Suppressor macrophage treated with lipopolysaccharide for 1 hour (primary cell): ENCODE measurements at places on chromosomes 5 and 9.

DNA sequence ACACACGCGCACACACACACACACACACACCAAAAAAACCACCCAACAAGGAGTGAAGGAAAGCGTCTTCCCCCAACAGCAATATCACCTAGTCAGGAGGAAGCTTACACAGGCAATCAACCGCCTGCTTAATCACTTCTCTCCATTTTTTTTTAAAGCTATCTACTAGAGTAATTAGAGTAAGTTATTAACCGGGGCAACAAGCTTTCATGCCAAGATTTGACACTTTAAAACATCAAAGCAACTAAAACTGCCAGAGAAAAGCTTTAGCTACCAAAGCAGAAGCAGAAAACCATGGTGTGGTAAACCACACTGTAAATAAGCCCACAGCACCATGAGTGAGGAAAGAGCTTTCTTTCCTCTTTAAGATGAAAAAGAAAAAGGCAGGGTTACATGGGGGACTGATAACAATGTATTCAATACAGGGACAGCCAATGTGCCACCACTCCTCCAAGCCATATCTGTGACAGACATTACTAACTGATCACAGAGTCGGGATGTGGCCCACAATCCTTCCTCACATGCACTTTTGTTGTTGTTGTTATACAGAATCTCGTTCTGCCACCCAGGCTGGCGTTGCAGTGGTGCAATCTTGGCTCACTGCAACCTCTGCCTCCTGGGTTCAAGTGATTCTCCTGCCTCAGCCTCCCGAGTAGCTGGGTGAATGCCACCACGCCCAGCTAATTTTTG is 282.1 kb downstream of the CRB2 start:
- DNase-seq: peak; percentile 19

DNA sequence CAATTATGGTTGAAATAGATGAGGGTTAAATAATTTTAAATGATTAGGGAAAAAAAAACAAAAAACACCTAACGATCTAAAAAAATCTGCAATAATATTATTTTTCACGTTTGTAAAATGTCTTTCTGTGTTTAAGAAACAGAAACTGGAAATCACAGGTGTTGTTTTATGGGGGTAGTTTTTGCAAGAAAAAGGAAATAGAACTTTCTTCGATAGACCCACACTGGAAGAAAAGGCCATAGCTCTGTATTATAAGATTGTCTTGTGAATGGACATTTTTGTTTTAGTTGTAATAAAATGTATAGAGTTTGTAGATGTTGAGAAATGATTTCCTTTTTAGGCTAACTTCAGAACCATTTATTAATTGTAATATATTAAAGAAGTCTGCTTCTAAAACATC is 5.5 kb downstream of the CSNK1G3 start:
- DNase-seq: no peak

GRCh38 chr5:163772644-163773043 is 267.2 kb downstream of the MAT2B start:
- DNase-seq: no peak

- peak; percentile 54 for DNase-seq
Measured at GRCh38 chr5:177368869-177369644, 11.3 kb downstream of the RGS14 start.

- no peak for DNase-seq
Measured at GRCh38 chr5:170327829-170328228, 30.3 kb upstream of the LCP2 start.

GRCh38 chr9:105320568-105320967 is 76.1 kb downstream of the SLC44A1 start:
- no peak for DNase-seq

DNA sequence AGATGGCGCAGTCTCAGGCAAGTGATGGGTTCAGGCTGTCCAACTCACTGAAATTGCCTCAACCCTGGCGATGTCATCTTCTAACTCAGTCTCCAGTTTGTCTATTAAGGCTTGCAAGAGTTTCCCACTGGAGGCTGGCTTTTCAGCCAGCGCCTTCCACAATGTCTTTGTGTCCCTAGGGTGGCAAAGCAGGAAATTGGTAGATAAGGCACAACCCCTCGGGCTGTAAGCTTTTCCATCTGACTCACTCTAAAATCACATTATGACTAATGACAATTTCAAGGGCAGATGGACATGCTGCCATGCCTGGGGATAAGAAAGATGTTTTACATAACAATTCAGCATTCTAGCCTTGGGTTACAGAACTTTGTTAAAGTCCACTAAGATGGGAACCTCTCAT is 61.9 kb downstream of the MROH2B start:
- no peak for DNase-seq

DNA sequence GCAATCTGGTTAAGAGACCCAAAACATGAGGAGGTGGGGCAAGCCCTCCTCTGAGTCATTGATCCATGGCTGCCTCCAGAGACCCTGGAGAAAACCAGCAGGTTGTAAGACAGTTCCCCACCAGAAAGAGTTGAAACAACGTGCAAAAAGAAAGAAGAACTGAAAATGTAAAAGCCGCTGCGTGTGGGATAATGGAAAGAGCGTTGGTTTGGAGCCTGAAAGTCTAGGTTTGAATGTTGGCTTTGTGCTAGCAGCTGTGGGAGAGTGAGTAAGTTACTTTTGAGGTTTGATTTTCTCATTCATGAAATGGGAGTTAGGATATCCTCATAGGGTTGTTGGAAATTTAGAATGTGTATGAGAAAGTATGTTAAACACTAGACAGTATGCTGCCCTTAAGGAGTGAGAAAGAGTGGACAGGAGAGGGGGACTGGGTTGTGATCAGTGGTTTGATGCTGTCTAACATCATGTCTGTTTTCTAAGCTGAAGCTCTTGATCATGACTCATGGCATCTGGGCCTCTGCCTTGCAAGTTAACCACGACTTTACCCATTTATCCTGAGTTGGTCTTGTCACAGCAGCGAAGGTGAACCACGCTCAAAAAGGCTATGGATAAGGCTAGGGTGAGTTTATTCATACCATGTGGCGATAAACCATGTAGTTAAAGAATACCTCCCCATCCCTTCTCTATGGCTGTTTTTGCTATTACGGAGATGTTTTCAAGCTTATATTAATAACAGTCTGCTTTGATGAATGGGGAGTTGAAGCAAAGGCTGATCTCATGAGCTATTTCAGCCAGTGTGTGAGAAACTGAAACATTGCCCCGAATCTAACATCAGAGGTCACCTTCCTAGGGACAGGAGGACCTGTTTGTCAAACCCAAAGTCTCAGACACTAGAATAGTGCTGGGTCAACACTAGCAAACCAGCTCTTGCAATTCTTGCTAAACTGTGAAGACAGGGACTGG is 41.3 kb downstream of the ZNF366 start:
- DNase-seq: peak; percentile 49

- DNase-seq: peak; percentile 31
Measured at GRCh38 chr5:16595881-16596580, 20.8 kb downstream of the RETREG1 start.

GRCh38 chr9:112629671-112630485 is 88.0 kb downstream of the INIP start:
- DNase-seq: peak; percentile 53

- no peak for DNase-seq
Measured at GRCh38 chr5:10565785-10566542, 2.1 kb downstream of the ANKRD33B start.

DNA sequence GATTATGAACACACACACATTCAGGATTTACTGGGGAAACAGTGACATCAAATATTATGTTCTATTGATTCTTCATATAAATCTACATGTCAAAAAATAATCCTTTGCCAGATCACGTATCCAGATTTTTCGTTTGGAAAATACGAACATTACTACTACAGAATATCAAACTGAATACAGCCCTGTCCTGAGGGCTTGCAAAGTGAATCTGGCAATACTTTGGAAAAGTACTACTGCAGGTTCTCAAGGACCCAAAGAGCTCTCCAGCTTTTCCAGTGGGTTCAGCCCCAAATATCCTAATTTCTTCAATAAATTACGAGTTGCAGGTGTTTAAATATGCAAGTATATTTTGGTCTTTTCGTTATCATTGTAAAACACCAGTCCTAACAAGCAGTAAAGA is 411 bp upstream of the NDUFS4 start:
- DNase-seq: no peak

- no peak for DNase-seq
Measured at GRCh38 chr5:97476852-97477534, 293.9 kb upstream of the RIOK2 start.

GRCh38 chr9:36319183-36319582 is 60.9 kb upstream of the GNE start:
- no peak for DNase-seq

DNA sequence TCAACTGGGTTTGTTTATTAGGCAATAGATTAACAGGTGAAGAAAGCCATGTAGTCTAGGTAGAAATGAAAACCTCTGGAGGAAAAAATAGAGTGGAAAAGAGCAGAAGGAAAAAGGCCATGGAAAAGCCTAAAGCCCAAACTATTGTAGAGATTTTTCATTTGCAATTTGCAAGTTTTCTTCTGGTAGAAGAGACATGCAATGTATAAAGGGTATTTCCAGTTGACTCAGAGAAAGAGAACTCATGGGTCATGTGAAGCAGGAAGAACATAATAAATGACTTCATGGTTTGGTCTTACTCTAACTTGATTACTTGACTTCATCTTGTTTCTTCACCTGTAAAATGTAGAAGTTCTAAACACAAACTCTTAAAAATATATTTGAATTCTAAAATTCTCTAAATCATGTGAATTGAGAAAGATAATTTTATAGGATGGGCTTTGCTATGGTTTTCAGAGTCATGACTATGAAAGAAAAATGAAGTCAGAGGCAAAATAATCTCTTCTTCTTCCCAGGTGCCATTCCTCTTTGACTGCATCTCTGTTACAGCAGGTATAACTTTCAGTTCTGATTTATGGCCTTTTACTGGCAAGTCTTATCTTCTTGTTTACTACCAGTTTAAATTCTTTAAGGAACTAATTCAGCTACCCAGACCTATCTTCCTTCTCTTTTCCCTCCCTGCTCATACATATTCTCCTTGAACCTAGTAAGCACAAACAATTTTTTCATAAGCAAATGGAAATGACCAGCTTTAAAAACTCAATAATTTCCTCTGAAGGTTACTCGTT is 47.7 kb upstream of the TMC1 start:
- peak; percentile 70 for DNase-seq

- DNase-seq: no peak
Measured at GRCh38 chr9:91253488-91253887, 108.2 kb downstream of the AUH start.

DNA sequence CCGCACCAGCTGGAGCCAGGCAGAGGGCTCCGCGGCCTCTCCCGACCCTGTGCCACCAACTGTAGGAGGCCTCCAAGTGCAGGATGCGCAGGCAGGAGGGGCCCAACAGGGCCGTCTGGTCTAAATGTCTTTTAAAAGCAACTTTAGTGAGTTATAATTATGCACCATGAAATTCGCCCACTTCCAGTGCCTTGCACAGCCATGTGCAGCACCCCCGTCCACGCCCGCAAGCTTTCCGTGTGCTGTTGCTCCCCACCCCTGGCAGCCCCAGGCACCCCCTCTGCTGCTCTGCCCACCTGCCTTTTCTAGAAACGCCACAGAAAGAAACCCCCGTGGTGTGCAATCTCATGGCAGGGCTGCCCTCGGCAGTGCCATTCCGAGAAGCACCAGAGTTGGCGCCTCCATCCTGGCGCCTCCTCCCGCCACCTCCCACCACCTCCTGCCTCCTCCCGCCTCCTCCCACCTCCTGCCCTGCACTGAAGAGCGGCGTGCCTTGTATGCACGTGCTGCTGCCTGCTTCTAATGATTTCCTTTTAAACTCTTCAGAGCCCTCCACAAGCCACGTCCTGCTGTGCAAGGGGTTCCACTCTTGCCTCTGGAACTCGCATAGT is 7.5 kb upstream of the SLC6A18 start:
- DNase-seq: no peak

DNA sequence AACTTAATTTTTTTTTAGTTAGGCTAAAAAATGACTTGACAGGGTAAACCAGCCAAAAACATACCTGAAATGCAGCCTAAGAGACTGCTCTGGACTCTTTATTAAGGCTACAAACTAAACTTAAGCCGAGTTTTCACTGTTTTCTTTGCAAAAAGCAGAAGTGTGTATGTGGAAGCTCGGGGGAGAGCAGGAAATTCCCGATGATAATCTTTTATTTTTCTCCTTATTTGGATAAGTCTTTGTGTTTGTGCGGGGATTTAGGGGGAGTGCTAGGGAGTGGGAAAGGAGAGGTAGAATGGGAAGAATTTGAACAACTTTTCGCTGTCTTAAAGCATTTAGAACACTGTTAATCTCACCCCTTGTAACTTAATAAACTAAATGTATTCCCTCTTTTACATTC is 30.7 kb upstream of the GPR21 start:
- DNase-seq: peak; percentile 63

DNA sequence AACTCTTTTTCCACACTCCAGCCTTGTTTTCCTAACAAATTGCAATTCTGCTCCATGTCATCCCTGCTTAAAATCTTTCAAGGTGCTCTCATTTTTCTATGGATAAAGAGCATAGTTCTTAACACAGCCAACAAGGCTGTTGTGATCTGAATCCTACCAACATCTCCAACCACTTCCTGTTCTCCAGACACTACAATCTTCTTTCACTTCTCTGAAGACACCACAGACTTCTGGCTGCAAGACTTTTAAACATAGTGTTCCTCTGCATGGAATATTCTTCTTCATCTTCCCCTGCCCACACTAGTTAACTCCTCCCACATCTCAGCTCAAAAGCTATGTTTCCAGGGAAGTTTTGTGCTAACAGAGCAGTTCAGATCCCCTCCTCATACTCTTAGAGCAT is 404.8 kb downstream of the MAN2A1 start:
- DNase-seq: no peak

DNA sequence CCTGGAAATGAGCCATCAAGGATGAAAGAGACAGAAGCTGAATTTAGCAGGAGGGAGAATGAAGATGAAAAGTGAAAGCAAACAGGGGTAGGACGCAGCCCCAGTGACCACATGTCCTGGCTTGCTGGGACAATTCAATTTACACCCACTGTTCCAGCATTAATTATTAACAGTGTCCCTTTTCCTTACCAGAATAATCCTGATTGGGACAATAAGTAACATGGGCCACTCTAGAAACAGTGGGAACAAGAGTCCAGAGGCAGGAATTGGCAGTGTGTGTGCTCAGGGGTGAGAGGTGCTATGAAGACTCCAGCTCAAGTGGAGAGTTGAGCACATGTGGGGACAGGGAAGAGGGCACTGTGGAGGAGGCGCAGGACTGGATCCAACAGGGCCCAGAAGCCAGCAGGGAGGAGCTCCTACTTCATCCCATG is 147.1 kb downstream of the C5orf15 start:
- DNase-seq: no peak

DNA sequence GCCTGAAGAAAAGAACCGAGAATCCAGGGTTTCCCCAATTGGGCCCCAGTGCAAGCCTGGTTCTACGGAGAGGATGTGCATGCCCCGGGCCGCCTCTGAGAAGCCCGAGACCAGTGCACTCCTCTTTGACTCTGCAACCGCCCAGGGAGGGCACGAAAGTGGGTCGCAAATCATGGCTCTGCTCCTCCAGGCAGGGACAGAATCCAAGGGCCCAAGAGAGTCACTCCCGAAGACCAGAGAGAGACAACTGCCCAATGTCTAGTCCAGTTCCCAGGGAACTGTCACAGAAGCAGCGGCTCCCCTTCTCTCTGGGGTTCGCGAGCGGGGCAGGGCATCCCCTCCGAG is 107.8 kb downstream of the PSD2 start:
- DNase-seq: no peak

GRCh38 chr5:54390539-54391031 is 64.9 kb upstream of the HSPB3 start:
- no peak for DNase-seq
